CD4-positive, alpha-beta memory T cell (primary cell): ENCODE measurements at places on chromosomes 6 and 20.

DNA sequence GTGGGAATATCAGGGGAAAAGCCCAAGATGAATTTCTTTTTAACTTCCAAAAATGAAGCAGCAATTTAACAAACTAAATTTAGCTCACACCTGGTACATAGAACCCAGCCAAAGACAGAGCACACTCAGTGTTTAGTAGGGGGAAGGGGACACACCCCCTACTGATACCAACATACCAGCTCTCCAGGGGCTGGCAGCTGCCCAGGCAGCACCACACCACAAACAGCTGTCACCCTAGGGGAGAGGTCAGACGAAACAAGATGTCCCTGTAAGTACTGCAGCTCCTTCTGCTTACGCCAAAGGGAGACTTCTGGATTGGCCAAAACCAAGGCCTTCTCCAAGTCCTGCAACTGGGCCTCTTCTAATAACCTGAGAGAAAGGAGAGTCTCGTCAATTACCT lies 26.0 kb downstream of the MDN1 start:
- peaks cover 27% of the 10 kb centered on the region for H3K4me1 ChIP-seq
- no peaks in the 10 kb centered on the region for H3K27me3 ChIP-seq
- no peak for DNase-seq
- H3K4me3 ChIP-seq: no peak overlapping the region
- H3K27ac ChIP-seq: no peak overlapping the region

GRCh38 chr6:113901482-113901881 lies 44.3 kb downstream of the MARCKS start:
- no peak for DNase-seq
- no peak overlapping the region for H3K4me3 ChIP-seq
- H3K27me3 ChIP-seq: no peaks in the 10 kb centered on the region
- no peaks in the 10 kb centered on the region for H3K4me1 ChIP-seq

- peaks cover 35% of the 10 kb centered on the region for H3K36me3 ChIP-seq
- H3K4me3 ChIP-seq: no peak overlapping the region
- no peaks in the 10 kb centered on the region for H3K4me1 ChIP-seq
- DNase-seq: no peak
Measured at GRCh38 chr20:62274332-62274950, 28.4 kb upstream of the ADRM1 start.

GRCh38 chr6:116217069-116217468 lies 36.8 kb downstream of the TSPYL4 start:
- H3K36me3 ChIP-seq: no peaks in the 10 kb centered on the region
- H3K4me1 ChIP-seq: no peaks in the 10 kb centered on the region

GRCh38 chr6:126182650-126183311 lies 157.1 kb upstream of the CENPW start:
- no peaks in the 10 kb centered on the region for H3K36me3 ChIP-seq
- no peak overlapping the region for H3K27ac ChIP-seq
- H3K4me3 ChIP-seq: no peak overlapping the region

DNA sequence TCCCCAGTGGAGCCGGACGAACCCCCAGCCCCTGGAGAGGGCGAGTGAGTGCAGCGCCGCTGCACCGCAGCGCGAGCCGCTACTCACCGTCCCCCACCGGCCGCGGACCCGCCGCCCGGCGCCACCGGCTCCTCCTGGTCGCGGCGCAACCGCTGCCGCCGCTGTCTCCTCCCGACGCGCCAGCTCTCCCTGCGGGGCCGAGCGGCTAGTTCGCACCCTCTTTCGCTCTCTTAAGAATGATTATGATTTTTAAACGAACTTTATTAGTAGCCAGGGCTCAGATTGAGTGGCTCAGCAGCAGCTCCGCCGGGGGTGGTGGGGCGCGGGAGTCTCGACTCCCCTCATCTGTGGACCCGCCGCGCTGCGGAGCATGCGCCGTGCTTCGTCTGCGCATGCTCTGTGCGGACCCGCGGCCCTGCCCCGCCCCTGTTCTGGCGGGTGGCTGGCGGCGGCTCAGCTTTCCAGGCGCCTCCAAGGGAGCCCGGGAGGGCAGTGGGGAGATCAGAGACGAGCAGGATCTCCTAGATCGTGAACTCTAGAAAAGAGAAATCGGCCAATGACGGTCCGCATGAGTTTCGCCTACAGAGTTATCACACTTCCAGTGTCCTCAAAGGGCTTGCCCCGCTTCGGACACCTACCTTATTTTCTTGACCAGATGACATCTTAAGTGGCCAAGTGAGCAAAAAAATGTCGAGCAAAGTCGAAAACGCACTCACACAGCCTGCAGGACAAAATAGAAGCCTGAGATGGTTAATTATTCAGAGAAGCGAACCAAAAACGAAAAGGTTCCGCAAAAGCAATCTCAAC lies at the start of gene RAB23:
Gene RAB23 (minus strand): TSS at position 372 of the 807 bp plus-strand sequence. CDS start 11,927 bp downstream, outside the sequence.
- H3K4me3 ChIP-seq: peak within 1 kb of the TSS; percentile 64
- peak; percentile 72 for DNase-seq
- peaks cover 5% of the 10 kb centered on the region for H3K27me3 ChIP-seq
- no peaks in the 10 kb centered on the region for H3K36me3 ChIP-seq

DNA sequence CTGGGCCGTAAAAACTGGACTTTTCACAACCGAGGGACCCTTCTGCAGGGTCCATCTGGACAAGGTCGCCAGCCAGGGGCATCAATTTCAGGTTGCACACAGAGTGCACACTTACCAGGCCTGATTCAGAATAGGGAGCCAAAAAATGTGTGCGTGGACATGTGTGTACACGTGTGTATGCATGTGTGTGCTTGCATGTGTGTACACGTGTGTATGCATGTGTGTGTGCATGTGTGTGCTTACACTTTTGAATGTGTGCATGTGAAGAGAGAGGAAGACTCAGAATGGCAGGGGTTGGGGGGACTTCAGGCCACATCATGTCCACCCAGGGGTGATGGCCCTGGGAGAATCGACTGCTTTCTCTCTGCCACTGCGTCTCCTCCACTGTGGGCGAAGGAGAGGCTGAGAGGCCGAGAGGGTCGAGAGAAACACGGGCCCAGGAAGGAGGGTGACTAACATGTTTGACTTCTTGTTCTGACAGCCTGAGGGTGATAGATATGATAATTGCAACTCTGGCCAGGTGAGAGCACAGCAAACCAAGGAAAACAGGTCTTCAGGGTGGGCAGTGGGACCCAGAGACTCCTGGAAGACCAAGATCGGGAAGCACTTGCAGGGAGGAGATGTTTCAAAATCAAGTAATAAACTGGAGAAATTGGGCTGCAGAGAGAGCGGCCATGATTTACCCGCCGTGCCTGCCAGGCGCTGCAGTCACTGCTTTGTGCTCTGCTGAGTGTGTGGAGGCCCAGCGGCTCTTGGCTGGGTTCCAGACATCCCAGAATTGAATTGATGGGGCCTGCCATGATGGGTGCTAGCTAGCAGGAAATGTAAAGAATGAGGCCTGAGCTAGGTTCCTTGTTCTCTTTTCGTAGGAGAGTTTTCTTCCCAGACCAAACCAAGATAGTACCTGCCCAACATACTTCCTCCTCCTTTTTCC lies 310.8 kb downstream of the QKI start:
- H3K4me1 ChIP-seq: no peaks in the 10 kb centered on the region
- H3K27ac ChIP-seq: no peak overlapping the region
- DNase-seq: no peak

DNA sequence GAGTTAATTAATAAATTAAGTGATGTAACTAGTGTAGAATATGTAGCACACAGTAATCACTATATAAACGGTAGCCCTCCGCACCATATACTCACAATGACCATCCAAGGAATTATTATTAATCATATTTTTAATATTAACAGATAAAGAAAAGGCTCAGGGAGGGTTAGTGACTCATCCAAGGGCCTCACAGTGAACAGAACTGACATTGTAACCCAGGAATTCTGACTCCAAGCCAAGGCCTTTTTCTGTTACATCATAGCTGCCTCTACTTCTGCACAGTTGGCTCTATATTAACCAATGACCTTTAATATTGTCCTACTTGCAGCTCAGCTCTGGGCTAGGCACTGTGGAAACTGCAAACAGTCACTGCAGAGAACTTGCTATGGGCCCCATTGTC lies 117.5 kb upstream of the SIRPG start:
- H3K27me3 ChIP-seq: no peaks in the 10 kb centered on the region
- H3K36me3 ChIP-seq: no peaks in the 10 kb centered on the region
- no peak overlapping the region for H3K27ac ChIP-seq
- H3K4me3 ChIP-seq: no peak overlapping the region
- no peak for DNase-seq
- peaks cover 14% of the 10 kb centered on the region for H3K4me1 ChIP-seq

- H3K4me1 ChIP-seq: no peaks in the 10 kb centered on the region
- H3K4me3 ChIP-seq: no peak overlapping the region
- no peaks in the 10 kb centered on the region for H3K27me3 ChIP-seq
Measured at GRCh38 chr6:93424303-93425064, 5.1 kb upstream of the EPHA7 start.

GRCh38 chr20:32057656-32058184 lies 5.7 kb downstream of the HCK start:
- H3K27ac ChIP-seq: no peak overlapping the region
- no peak for DNase-seq
- no peak overlapping the region for H3K4me3 ChIP-seq
- H3K4me1 ChIP-seq: peaks cover 4% of the 10 kb centered on the region
- H3K27me3 ChIP-seq: peaks cover 10% of the 10 kb centered on the region

- no peaks in the 10 kb centered on the region for H3K27me3 ChIP-seq
- no peak overlapping the region for H3K27ac ChIP-seq
- no peak overlapping the region for H3K4me3 ChIP-seq
- DNase-seq: no peak
Measured at GRCh38 chr6:18488526-18489270, 101.5 kb downstream of the RNF144B start.

DNA sequence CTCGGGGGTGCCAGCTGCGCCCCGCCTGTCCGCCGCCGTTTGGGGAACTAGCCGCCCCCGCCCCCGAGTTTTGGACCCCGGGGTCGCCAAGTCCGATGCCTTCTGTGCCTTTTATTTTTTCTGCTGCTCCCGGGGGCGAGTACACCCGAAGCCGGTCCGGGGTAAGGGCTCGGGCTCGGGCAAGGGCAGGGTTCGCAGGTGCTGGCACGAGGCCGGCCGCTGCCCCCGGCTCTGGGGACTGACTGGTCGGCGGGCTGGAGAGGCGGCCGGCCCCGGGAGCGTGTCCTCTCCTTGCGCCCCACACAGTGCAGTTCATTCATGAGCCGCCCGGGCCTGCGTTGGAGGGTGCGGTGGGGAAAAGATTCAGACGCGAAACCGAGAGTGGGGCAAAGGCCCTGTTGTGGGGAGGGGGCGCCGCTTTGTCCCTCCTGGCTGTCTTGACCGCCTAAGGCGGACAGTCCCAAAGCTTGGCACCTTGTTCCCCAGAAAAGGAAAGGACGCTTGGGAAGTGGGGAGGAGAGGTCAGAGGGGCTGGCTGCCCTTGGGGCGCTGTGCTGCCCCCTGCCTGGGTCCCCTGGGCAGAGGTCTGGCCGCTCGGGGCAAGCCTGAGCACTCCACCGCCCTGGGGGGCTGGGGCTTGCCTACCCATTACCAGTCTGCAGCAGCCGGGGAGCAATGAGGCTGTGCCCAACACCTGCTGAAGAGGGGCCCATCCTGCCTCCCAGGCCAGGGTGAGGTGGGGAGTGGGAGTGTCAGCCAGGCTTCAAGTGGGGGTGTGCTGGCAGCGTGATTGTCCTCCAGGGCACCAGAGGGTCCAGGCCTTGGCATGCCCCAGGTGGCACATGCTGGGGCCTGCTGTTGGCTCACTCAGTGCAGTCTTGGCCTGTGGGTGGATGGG lies 915 bp downstream of the TMEM63B start:
- DNase-seq: no peak
- peak overlapping the region; percentile 60 for H3K27ac ChIP-seq
- peaks cover 48% of the 10 kb centered on the region for H3K4me1 ChIP-seq
- peak overlapping the region; percentile 72 for H3K4me3 ChIP-seq

GRCh38 chr6:105873799-105874198 lies 212.3 kb upstream of the PRDM1 start:
- no peak overlapping the region for H3K27ac ChIP-seq
- DNase-seq: no peak
- H3K36me3 ChIP-seq: no peaks in the 10 kb centered on the region
- no peaks in the 10 kb centered on the region for H3K27me3 ChIP-seq
- H3K4me1 ChIP-seq: no peaks in the 10 kb centered on the region

GRCh38 chr6:157520596-157521361 lies 139.8 kb downstream of the ZDHHC14 start:
- no peak overlapping the region for H3K27ac ChIP-seq
- DNase-seq: no peak
- no peaks in the 10 kb centered on the region for H3K36me3 ChIP-seq
- no peak overlapping the region for H3K4me3 ChIP-seq

DNA sequence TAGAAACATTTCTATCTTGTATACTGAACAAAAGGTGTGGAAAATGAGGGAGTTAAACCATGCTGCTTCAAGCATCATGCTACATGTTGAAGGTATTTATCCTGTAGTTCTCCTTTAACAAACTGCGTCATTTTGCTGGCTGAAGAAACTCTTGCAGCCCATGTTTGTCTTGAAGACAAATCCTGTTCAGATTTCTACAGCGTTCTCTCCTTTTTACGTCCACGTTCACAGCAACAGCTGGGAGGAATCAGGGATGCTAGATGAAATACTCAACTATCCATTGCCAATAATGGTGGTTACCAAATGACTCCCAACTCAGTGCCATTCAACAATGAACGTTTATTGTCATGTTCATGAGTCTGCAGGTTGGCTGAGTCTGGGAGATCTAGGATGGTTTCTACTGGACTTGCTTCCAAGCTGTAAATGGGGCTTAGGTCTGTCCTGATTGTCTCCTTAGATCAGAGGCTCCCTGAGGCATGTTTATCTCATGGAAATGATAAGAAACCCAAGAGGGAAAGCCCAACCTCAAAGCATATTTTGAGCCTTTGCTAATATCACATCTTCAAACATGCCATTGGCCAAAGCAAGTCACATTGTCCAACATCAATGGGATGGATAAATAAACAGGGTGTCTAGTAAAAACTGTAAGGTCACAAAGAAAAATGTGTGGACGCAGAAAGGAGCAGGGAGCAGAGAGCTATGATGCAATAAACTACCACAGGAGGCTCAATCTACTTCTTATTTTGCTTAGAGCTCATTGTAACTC lies 2.7 kb upstream of the PLCB1 start:
- H3K27ac ChIP-seq: no peak overlapping the region
- no peaks in the 10 kb centered on the region for H3K36me3 ChIP-seq
- no peak overlapping the region for H3K4me3 ChIP-seq
- H3K4me1 ChIP-seq: peaks cover 14% of the 10 kb centered on the region

GRCh38 chr20:63707558-63708300 lies at the start of the genes ARFRP1 and ZGPAT:
TSS of gene ARFRP1 (minus strand) at chr20:63707976. CDS start at chr20:63707091, 885 bp downstream.
TSS of gene ZGPAT (plus strand) at chr20:63708039. CDS start at chr20:63708581, 542 bp downstream.
- DNase-seq: peak; percentile 91
- peaks cover 55% of the 10 kb centered on the region for H3K36me3 ChIP-seq
- H3K27me3 ChIP-seq: no peaks in the 10 kb centered on the region
- H3K4me1 ChIP-seq: peaks cover 52% of the 10 kb centered on the region
- peak within 1 kb of the TSS; percentile 57 for H3K4me3 ChIP-seq

DNA sequence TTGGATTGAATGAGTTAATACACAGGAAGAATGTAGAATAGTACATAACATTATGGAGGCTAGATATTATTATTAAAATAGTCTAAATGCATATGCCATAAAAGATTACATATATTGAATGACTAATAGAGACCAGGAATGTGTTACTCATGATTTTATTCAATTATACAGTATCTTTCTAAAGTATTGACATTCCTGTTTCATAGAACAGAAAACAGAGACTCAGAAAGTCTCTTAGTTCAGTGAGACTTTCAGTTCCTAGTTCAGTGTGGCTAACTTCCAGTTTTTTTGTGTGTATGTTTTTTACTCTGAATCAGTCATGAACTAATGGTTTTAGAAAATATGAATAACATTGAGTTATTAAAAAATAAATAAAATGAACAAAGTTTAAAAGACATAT lies 34.6 kb upstream of the TMEM244 start:
- no peak overlapping the region for H3K4me3 ChIP-seq
- DNase-seq: no peak
- H3K27me3 ChIP-seq: no peaks in the 10 kb centered on the region
- H3K4me1 ChIP-seq: no peaks in the 10 kb centered on the region

- peak overlapping the region; percentile 64 for H3K27ac ChIP-seq
- no peaks in the 10 kb centered on the region for H3K27me3 ChIP-seq
Measured at GRCh38 chr6:159693894-159694545, 979 bp upstream of the SOD2 start.
